Kidney (tissue), 22 donors: ENCODE measurements at places on chromosomes 5 and 9. TPM values are rescaled to one million over a fixed set of nuclear protein-coding genes. Genes with fewer than 3 reads are reported as not detected.

- H3K27me3 ChIP-seq: no peaks in the 10 kb centered on the region
- no peaks in the 10 kb centered on the region for H3K36me3 ChIP-seq
- H3K27ac ChIP-seq: no peak overlapping the region
- H3K4me1 ChIP-seq: no peaks in the 10 kb centered on the region
These were observed 31.4 kb upstream of the FAT2 start for GRCh38 chr5:151622367-151623088.

DNA sequence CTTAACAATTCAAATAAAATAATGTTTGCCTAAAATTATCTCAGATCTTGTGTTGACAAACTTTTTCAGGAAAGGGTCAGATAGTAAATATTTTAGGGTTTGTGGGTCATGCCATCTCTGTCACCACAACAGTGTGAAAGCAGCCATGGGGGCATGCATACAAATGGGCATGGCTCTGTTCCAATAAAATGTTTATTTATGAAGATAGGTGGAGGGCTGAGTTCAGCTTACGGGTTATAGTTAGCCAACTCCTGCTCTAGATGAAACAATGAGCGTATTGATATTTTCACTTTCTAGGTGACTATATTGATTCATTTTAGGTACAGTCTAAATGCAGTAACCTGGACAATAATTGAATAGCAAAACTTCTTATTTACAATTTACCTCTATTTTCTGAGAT, 533.8 kb upstream of the CLINT1 start:
- H3K4me3 ChIP-seq: no peak overlapping the region
- no peaks in the 10 kb centered on the region for H3K36me3 ChIP-seq
- no peak for DNase-seq
- no peak overlapping the region for H3K27ac ChIP-seq
- no peaks in the 10 kb centered on the region for H3K27me3 ChIP-seq

DNA sequence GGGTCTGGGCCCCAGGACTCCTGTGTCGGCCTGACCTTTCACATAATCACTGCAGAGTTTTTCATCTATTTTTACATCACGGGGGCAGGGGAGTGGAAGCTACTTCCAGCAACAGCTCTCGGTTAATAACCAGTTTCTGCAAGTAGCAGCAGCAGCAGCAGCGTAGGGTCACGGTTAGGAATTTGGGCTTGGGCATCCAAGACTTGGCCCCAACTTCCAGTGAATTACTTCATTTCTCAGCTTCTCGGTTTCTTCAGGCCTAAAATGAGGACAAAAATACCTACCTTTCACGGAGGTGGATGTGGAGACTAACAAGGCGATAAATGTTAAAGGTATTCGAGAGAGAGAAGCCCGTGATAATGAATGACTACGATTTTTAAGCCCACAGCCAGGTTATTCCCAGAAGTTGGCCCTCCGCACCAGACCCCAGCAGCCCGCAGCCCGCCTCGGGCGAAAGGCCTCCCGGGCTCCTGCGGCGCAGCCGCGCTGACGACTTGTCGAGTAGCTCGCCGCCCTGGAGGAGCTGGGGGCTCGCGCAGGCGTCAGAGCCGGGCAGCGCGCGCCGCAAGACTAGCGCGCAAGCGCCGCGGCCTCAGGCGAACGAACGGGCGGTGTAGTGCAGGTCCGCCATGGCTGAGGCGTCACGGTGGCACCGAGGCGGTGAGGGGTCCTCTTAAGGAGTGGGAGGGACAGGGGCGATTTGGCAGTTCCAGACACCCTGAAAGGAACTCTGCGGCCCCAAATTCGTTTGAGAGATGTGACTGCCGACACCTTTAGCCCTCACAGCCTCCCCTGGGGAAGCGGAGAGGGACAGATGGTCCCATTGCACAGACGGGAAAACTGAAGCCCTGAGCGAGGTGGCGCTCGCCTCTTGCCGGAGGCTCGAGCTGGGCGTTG, at the start of gene PKD2L2:
TSS of gene PKD2L2 (plus strand) at position 595 of the 897 bp plus-strand sequence. CDS start at position 630, 35 bp downstream.
- H3K27ac ChIP-seq: peak within 1 kb of the TSS; percentile 88
- no peaks in the 10 kb centered on the region for H3K4me1 ChIP-seq
- H3K4me3 ChIP-seq: peak within 1 kb of the TSS; percentile 75
- no peaks in the 10 kb centered on the region for H3K27me3 ChIP-seq

DNA sequence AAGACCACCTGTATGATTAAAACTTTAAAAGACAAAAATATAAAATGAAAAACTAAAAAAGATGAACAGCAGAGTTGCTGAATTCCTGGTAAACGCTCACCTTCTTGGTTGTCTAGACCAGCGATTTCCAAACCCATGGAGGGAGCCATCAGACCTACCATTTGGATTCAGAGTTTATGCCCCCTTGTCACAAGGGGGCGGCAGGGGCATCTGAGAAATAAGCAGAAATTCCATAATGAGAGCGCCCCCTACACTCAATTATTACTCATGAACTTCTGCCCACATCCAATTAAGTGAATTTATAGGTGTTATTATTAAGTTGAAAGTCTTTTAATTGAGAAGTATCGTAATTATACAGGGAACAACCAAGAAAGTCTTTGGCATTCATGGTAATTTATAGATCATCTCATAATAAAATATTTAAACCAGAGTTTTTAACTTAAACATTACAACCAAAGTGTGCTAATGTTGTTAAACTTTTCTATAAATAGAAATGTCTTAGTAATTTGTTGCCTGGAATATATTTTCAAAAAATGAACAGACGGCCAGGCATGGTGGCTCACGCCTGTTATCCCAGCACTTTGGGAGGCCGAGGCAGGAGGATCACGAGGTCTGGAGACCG, 35.2 kb upstream of the SPATA31C2 start:
- peak; percentile 78 for DNase-seq
- H3K4me3 ChIP-seq: no peak overlapping the region
- no peaks in the 10 kb centered on the region for H3K36me3 ChIP-seq

PPP2R2B gene
- total RNA-seq: 4.0 TPM

- no peaks in the 10 kb centered on the region for H3K36me3 ChIP-seq
- no peak overlapping the region for H3K4me3 ChIP-seq
- DNase-seq: no peak
- H3K27ac ChIP-seq: no peak overlapping the region
These were observed 178.5 kb downstream of the NFIB start for GRCh38 chr9:14135421-14135820.

DNA sequence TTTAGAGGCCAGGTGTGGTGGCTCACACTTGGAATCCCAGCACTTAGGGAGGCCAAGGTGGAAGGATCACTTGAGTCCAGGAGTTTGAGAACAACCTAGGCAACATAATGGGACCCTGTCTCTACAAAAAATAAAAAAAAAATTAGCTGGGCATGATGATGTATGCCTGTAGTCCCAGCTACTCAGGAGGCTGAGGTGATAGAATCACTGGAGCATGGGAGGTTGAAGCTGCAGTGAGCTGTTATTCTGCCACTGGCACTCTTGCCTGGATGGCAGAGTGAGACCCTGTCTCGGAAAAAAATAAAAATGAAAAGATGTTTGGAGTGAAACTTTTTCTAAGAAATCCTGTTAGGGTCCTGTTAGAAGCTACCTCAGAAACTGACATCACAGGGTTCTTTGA, 24.2 kb downstream of the OCLN start:
- no peak overlapping the region for H3K27ac ChIP-seq
- H3K4me1 ChIP-seq: peaks cover 5% of the 10 kb centered on the region
- DNase-seq: no peak

DNA sequence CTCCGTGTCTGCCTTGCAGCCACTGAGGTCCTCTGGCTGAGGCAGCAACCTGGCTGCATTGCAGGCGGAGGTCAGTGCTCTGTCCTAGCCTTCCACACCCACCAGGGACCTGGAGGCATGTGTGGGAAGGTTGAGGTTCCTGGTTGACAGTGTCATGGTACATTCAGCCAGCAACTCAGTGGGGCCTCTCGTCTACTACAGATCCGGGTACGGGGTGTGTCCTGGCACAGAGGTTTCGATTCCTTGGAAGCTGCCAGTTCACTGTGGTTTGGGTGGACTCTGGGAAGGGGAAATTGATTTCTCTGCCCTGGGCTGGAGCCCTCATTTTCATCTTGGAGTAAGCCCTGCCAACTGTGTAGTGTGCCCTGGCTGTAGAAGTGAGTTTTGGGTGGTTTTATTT, 45.1 kb downstream of the PDE8B start:
- H3K27ac ChIP-seq: no peak overlapping the region
- no peaks in the 10 kb centered on the region for H3K4me1 ChIP-seq
- no peaks in the 10 kb centered on the region for H3K36me3 ChIP-seq
- DNase-seq: no peak
- no peak overlapping the region for H3K4me3 ChIP-seq

- no peaks in the 10 kb centered on the region for H3K36me3 ChIP-seq
- DNase-seq: no peak
- no peak overlapping the region for H3K27ac ChIP-seq
- H3K4me1 ChIP-seq: peaks cover 37% of the 10 kb centered on the region
- H3K27me3 ChIP-seq: no peaks in the 10 kb centered on the region
These were observed 24.2 kb downstream of the PSMB7 start for GRCh38 chr9:124390794-124391658.

- no peak for DNase-seq
- H3K4me1 ChIP-seq: peaks cover 4% of the 10 kb centered on the region
- H3K36me3 ChIP-seq: no peaks in the 10 kb centered on the region
- no peak overlapping the region for H3K4me3 ChIP-seq
- H3K27me3 ChIP-seq: no peaks in the 10 kb centered on the region
- H3K27ac ChIP-seq: no peak overlapping the region
These were observed 124.5 kb downstream of the GDNF start for GRCh38 chr5:37715361-37715760.

DNA sequence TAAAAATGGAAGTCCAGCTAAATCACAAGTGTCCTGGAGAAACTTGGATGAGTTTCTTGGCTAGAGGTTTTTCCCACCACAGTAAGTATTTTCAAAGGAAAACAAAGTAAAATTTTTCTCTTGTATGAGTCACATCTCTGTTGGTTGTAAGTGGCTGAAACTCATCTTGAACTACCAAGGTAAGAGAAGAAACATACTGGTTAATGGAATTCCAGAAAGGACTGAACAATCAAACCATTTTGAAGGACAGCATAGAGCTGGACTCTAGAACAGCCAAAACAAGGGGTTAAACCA, 102.8 kb upstream of the CDKN2B start:
- H3K4me3 ChIP-seq: no peak overlapping the region
- H3K27ac ChIP-seq: no peak overlapping the region
- H3K4me1 ChIP-seq: no peaks in the 10 kb centered on the region
- no peak for DNase-seq
- H3K27me3 ChIP-seq: no peaks in the 10 kb centered on the region

DNA sequence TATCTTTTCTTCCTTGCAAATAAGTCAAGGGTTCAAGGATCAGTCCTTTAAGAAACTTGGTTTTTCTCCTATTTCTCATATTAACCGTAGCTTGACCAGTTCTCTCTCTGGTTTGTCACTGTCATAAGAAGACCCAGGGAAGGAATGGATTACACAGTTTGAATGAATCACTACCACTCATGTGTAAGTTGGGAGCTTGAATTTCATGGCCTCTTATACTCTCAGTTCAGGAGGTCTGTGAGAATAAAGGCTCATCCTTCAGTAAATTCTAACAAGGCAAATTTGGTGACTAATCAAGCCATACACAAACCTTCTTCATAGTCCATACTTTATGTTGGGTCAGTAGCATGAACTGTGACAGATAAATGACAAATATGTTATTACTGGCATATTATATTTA, 323.1 kb upstream of the ACTBL2 start:
- H3K4me1 ChIP-seq: no peaks in the 10 kb centered on the region
- no peak overlapping the region for H3K4me3 ChIP-seq
- H3K36me3 ChIP-seq: no peaks in the 10 kb centered on the region
- H3K27ac ChIP-seq: no peak overlapping the region
- no peak for DNase-seq
